Activated CD8-positive, alpha-beta T cell treated with anti-CD3 and anti-CD28 coated beads for 36 hours (primary cell): ENCODE measurements at places on chromosomes 2 and 18. TPM values are rescaled to one million over a fixed set of nuclear protein-coding genes. Genes with fewer than 3 reads are reported as not detected.

- H3K4me3 ChIP-seq = peak overlapping the region; percentile 64
- H3K4me1 ChIP-seq = peaks cover 10% of the 10 kb centered on the region
- peak; percentile 26 for DNase-seq
- H3K27ac ChIP-seq = no peak overlapping the region
- no peaks in the 10 kb centered on the region for H3K36me3 ChIP-seq
Measured at GRCh38 chr2:224442071-224442967, 40.4 kb upstream of the FAM124B start.

SMYD1 gene
- not detected for total RNA-seq

FBXO36 gene
- 1.6 TPM for total RNA-seq

- DNase-seq = no peak
- H3K27ac ChIP-seq = no peak overlapping the region
- H3K4me3 ChIP-seq = peak overlapping the region; percentile 55
Measured at GRCh38 chr2:222304737-222305515, 6.1 kb upstream of the PAX3 start.

GCG gene
- not detected for total RNA-seq

CCDC142 gene
- total RNA-seq = 7.2 TPM

DNA sequence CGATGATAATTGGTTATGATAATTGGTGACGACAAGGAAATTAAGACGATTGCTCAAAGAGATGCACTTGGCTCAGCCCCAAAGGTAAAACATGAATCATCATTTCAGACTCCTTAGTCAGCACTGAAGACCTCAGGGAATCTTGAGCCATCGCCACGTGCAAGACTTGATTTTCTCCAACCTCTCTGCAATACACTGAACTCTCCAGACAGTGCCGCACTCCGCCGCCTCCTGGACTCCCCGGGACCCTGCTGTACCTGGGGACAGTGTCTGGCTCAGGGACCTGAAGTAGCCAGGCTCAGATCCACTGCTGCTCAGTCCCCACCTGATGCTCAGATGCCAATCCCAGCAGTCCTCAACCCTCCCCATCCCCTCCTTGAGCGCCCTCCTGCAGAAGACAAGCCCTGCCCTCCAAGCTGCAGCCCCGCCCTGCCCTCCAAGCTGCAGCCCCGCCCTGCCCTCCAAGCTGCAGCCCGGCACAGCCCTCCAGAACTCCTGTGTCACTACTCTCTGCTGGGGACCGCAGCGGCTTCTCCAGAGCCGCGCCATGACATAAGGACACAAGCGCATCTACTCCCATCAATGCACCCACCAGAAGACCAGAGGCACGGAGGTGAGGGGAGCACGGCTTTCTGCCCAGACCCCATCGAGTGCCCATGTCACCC, 1.1 kb downstream of the TMEM18 start:
- H3K36me3 ChIP-seq = peaks cover 28% of the 10 kb centered on the region
- H3K27me3 ChIP-seq = no peaks in the 10 kb centered on the region
- H3K4me3 ChIP-seq = peak overlapping the region; percentile 85
- peaks cover 33% of the 10 kb centered on the region for H3K4me1 ChIP-seq

ACKR3 gene
- total RNA-seq = 3.4 TPM

GRCh38 chr2:151861174-151861573, 33.0 kb upstream of the ARL5A start:
- H3K4me3 ChIP-seq = no peak overlapping the region
- H3K36me3 ChIP-seq = no peaks in the 10 kb centered on the region
- H3K27ac ChIP-seq = no peak overlapping the region

DNA sequence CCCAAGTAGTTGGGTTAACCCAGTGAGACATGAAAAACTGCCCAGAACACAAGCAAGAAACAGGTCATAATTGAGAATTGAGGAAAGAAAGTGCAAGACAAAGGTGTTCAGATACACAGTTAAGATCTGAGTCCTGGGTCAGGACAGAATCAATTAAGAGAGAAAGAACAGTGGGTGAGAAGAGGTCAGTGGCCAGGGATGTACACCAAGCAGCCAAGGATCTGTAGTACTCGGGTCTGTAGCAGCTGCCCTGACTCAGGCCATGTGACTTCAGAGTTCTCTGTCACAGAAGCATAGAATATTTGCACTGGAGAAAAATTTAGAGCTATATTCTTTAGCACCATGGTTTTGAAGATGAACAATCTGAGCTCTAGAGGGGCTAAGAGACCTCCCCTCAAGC, 141.6 kb downstream of the SLC8A1 start:
- no peak overlapping the region for H3K27ac ChIP-seq
- no peaks in the 10 kb centered on the region for H3K4me1 ChIP-seq
- no peaks in the 10 kb centered on the region for H3K36me3 ChIP-seq

IL36B gene
- total RNA-seq = not detected

IL36A gene
- total RNA-seq = not detected

GRCh38 chr2:230416061-230416721, at the start of gene SP100:
TSS of gene SP100 (plus strand) at chr2:230416201. CDS start at chr2:230416297, 96 bp downstream.
- DNase-seq = peak; percentile 89
- H3K36me3 ChIP-seq = peaks cover 27% of the 10 kb centered on the region
- H3K4me1 ChIP-seq = peaks cover 59% of the 10 kb centered on the region
- no peaks in the 10 kb centered on the region for H3K27me3 ChIP-seq
- peak within 1 kb of the TSS; percentile 87 for H3K4me3 ChIP-seq
- peak within 1 kb of the TSS; percentile 96 for H3K27ac ChIP-seq

- no peak for DNase-seq
- no peak overlapping the region for H3K27ac ChIP-seq
- no peaks in the 10 kb centered on the region for H3K4me1 ChIP-seq
- H3K27me3 ChIP-seq = peaks cover 5% of the 10 kb centered on the region
Measured at GRCh38 chr18:32337821-32338220, 132.9 kb downstream of the GAREM1 start.

- no peak for DNase-seq
- H3K4me1 ChIP-seq = no peaks in the 10 kb centered on the region
- no peaks in the 10 kb centered on the region for H3K27me3 ChIP-seq
- H3K4me3 ChIP-seq = no peak overlapping the region
Measured at GRCh38 chr18:53649621-53650020, 574.8 kb downstream of the MBD2 start.

MEP1B gene
- not detected for total RNA-seq

DNA sequence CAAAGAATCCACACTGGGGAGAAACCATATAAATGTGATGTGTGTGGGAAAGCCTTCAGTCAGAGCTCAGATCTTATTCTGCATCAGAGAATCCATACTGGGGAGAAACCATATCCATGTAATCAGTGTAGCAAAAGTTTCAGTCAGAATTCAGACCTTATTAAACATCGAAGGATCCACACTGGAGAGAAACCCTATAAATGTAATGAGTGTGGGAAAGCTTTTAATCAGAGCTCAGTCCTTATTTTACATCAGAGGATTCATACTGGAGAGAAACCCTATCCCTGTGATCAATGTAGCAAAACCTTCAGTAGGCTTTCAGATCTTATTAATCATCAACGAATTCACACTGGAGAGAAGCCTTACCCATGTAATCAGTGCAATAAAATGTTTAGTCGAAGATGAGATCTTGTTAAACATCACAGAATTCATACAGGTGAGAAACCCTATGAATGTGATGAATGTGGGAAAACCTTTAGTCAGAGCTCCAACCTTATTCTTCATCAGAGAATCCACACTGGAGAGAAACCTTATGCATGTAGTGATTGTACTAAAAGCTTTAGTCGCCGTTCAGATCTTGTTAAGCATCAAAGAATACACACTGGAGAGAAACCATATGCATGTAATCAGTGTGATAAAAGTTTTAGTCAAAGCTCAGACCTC, 16.7 kb upstream of the ZSCAN30 start:
- H3K27me3 ChIP-seq = no peaks in the 10 kb centered on the region
- no peaks in the 10 kb centered on the region for H3K4me1 ChIP-seq
- H3K36me3 ChIP-seq = peaks cover 88% of the 10 kb centered on the region
- no peak overlapping the region for H3K4me3 ChIP-seq
- no peak for DNase-seq

- peaks cover 25% of the 10 kb centered on the region for H3K27me3 ChIP-seq
- DNase-seq = no peak
- no peaks in the 10 kb centered on the region for H3K36me3 ChIP-seq
- H3K4me3 ChIP-seq = no peak overlapping the region
- H3K27ac ChIP-seq = no peak overlapping the region
Measured at GRCh38 chr2:176467595-176467994, 198.4 kb downstream of the MTX2 start.

DNA sequence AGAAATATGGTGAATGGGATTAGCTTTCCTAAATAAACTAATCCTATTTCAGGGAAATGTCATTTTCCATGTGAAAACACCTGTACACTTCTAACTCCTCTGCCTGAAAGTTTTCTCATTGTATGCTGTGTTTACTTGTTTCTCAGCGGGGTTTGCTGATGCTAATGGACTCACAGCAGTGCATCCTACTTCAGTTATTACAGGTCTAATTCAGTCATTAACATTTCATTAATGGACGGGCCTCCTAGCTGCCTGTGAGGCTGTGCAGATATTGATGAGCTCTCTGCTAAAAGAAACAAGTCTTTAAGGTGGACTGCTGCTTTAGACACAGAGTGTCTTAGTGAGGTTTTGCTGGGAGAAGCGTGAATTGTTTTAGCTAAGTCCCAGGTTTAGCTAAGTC, 1342.0 kb upstream of the ZEB2 start:
- H3K27me3 ChIP-seq = no peaks in the 10 kb centered on the region
- no peaks in the 10 kb centered on the region for H3K36me3 ChIP-seq
- no peak overlapping the region for H3K4me3 ChIP-seq
- no peak for DNase-seq
- H3K27ac ChIP-seq = no peak overlapping the region

- H3K27ac ChIP-seq = peak overlapping the region; percentile 89
- H3K4me1 ChIP-seq = peaks cover 87% of the 10 kb centered on the region
- peaks cover 52% of the 10 kb centered on the region for H3K36me3 ChIP-seq
- H3K4me3 ChIP-seq = peak overlapping the region; percentile 69
Measured at GRCh38 chr2:233385489-233386044, 31.3 kb downstream of the DGKD start.

GRCh38 chr2:12549641-12550040, 167.1 kb upstream of the TRIB2 start:
- H3K36me3 ChIP-seq = no peaks in the 10 kb centered on the region
- DNase-seq = no peak
- peaks cover 7% of the 10 kb centered on the region for H3K4me1 ChIP-seq
- H3K27ac ChIP-seq = no peak overlapping the region
- no peak overlapping the region for H3K4me3 ChIP-seq
- no peaks in the 10 kb centered on the region for H3K27me3 ChIP-seq

- no peak overlapping the region for H3K4me3 ChIP-seq
- no peak for DNase-seq
- H3K4me1 ChIP-seq = no peaks in the 10 kb centered on the region
- no peak overlapping the region for H3K27ac ChIP-seq
Measured at GRCh38 chr2:79100285-79100684, 12.5 kb upstream of the REG1B start.
